ENCODE measurements at places on chromosomes 5 and 9.

- DNase-seq: peak; percentile 87
Observed at GRCh38 chr5:180784497-180785097, 18.0 kb downstream of the MGAT1 start.

- DNase-seq: no peak
Observed at GRCh38 chr5:129506950-129507349, 46.9 kb downstream of the ADAMTS19 start.

- peak; percentile 32 for DNase-seq
Observed at GRCh38 chr5:33379757-33380156, 61.0 kb upstream of the TARS1 start.

- DNase-seq: peak; percentile 42
Observed at GRCh38 chr5:94240993-94241651, 377.3 kb downstream of the KIAA0825 start.

DNA sequence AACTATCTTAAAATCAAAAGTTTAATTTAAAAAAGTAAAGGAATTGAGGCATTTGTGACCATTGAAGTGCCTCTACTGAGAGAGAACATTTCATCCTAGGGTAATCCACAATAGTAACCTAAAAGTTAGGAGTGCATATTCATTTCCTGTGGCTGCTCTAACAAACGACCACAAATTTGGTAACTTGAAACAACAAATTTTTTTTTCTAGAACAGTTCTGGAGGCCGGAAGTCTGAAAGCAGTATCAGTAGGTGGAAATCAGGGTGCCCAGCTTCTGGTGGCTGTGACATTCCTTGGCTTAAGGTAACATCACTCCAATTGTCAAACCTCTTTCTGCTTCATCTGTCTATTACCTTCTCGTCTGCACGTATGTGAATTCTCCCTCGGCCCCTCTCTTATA lies 67.1 kb upstream of the SSBP2 start:
- no peak for DNase-seq

DNA sequence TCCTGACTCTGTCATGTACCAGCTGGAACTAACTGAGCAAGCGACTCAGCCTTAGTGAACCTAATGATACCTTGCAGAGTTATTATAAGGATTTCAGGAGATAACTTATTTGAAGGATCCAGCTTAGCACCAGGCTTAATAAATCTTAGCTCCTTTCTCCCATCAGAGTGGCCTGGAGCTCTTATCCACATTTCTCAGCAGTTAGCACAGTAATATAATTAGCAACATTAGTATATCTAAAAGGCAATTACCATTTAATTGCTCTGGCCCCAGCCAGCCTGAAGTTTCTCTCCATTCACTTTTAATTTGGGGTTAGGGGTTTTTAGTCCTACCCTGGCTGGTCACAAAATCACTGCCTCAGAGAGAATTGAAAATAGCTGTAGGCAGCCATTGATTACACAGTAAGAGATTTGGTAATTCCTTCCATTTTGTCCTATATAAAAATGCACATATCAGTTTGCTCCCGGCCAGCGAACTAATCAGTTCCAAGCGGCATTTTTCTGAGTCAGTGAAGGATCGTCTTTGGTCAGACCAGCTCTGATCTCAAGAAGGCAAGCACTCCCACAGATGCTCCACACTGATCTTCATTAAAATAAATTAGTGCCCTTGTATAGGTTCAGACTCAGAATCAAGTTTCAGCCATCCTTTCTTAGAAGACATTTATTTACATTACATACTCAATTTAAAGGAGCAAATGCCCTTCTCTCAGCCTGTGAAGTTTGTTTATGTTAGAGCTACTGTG lies 56.6 kb downstream of the SNCAIP start:
- DNase-seq: no peak

DNA sequence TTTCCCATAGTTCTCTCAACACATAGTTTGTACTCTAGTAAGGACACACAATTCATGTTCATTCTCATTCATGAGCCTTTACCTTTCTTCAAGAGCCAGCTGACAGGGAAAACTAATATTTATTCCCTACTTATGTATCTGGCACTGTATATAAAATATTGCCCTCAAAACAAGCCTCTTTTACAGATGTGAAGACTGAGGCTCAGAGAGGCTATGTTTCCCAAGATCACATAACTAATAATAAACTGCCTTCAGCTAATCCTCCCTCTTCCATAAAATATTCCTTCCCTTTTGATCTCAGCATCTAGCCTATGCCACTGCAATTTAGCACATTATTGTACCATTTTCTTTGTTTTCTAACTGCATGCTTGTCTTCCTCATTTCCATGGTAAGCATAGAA lies 18.2 kb downstream of the ALDOB start:
- no peak for DNase-seq

- peak; percentile 45 for DNase-seq
Observed at GRCh38 chr5:72908664-72909063, 47.2 kb upstream of the FCHO2 start.

GRCh38 chr5:42587096-42587723 lies 164.0 kb downstream of the GHR start:
- DNase-seq: no peak

DNA sequence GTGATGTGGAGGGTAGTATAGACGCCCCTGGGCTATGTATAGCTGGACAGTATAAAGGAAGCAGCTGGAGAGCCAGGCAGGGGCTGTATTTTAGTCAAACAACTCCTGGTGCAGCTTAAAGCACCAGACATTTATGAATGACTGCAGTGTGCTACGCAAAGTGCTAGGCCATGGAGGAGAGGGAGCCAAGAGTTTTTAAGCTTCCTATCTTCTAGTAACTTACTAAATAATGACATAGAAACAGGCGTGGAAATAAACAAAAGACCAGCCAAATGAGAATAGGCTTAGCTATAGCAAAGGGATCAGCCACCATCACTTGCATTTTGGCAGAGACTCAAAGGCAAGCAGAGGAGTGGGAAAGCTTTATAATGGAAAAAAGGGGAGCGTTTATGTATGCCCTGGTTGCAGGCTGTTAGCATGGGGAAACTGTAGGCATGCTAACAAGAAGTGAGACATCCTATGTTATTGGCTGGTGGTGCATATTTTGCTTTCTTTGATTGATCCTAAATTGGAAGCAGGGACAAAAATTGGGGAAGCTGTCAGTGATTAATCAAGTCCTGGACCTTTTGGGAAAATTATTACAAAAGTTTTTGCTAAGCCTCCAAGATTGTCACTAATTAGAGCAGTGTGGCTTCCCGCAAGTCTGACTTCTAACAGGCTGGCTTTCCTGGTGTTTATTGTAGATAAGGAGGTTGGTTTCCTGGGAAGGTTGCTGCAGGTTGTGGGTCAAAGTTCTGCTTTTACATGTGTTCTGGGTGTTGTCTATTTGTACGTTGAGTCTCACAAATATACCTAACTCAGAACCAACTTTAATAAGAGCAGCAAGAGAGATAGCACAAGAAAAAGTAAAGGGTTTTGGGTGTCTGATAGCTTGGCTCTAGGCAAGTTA lies 46.6 kb downstream of the RAB3C start:
- DNase-seq: no peak

DNA sequence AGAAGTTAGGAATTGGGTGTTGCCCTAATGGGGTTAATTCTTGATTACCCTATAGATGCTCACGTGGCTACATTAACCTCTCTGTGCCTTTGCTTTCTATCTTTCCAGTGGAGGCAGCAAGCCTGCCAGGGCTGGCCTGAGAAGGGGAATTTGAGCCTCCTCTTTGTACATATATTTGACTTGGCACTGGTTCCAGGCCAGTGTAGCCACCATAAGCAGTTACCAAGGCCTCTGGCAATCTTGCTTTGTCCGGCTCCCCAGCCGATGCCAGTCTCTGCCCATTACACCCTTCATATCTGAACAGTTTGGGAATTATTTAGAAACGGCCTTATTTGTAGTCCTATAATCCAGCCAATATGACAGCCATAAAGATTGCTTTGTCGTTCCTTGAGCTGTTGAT lies 58.6 kb upstream of the PPARGC1B start:
- no peak for DNase-seq

DNA sequence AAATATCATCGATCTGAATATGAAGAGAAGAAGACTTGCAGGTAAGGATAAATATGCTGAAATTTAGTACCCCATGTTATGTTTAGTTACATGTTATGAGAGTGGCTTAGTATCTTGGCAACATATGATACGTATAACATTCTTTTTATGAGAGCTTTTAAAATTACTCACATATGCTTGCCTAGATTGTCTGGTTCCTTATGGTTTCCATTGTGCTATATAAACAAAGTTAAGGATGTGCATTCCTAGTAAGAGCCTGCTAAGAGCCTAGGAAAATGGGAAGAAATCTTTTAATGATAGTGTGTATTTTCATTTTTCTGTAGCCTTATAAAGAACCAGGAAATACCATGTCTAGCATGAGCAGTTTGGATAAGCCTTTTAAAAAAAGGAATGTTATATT lies 112.0 kb upstream of the KCNN2 start:
- DNase-seq: peak; percentile 87

GRCh38 chr5:66958201-66958979 lies 238.2 kb downstream of the CD180 start:
- peak; percentile 55 for DNase-seq

GRCh38 chr5:80541392-80541791 lies 28.7 kb downstream of the ANKRD34B start:
- DNase-seq: no peak

- DNase-seq: no peak
Observed at GRCh38 chr5:116009806-116010205, 22.5 kb upstream of the ARL14EPL start.

DNA sequence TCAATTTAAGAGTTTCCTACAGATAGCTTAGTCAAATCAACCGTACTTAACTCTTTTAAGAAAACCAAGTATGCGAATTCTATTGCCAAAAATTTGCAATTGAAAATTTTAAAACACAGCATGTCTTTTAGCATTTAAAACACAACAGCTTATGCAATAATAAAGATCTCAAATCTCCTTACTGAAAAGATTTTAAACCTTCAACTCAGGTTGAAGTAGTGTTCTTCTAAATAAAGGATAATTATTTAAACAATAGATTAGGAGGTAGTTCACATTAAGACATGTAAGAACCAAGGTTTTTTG lies 5.5 kb downstream of the NR3C1 start:
- DNase-seq: no peak

- no peak for DNase-seq
Observed at GRCh38 chr9:124932333-124932732, 8.6 kb downstream of the GOLGA1 start.

DNA sequence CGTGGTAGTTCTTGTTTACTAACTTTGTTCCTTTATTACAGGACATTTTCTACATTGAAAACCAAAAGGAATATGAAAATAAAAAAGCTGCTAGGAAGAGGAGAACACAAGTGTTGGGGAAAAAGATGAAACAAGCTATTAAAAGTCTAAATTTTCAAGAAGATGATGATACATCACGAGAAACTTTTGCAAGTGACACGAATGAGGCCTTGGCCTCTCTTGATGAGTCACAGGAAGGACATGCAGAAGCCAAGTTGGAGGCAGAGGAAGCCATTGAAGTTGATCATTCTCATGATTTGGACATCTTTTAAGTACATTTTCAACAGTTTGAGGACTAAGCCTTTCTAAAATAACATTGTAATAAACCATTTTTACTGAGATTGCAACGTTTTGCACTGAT lies 23.8 kb downstream of the PHAX start:
- peak; percentile 91 for DNase-seq

DNA sequence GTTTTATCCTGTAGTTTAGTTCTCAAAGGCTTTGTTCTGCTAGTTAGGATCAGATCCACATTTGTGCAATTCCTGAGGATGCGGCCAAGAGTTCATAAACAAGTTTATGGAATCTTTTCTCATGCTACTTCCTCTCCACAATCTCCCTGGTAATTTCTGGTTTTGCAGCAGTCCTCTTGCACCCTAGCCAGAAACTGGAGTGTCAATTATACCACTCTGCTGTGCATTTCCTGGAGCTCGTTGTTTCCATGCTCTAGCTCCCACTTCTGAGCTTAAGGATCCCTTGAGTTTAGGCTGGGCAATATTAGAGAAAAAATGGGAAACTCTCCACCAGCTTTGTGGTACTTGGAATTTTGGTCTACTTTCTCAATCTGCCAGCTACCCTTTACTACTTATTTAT lies 474.7 kb downstream of the DIRAS2 start:
- DNase-seq: no peak

DNA sequence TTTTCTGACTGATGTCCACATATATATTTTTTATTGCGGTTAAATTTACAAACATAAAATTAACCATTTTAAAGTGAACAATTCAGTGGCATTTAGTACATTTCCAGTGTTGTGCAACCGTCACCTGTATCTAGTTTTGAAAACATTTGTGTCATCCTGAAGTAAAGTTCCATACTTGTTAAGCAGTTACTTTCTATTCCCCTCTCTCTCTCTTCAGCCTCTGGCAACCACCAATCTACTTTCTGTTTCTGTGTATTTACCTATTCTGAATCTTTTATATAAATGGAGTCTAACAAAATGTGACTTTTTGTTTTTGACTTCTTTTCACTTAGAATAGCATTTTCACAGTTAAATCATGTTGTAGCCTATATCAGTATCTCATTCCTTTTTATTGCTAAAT lies 480.1 kb upstream of the SMARCA2 start:
- DNase-seq: no peak

DNA sequence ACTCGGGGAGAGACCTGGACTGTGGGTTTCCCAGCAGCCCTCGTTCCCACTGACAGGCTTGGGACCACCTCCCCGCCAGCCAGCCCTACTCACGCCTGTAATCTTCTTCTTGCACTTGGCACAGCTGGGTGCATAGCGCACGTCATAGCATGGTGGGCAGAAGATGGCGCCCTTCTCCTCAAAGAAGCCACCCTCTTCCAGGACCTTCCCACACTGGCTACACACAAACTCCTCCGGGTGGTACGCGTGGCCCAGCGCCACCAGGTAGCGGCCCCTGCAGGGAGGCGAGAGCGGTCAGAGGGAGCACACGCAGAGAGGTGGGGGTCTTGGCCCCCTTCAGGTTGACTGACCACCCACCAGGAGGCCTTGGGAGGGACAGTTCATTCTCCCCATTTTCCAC lies 9.4 kb downstream of the PDLIM7 start:
- no peak for DNase-seq

DNA sequence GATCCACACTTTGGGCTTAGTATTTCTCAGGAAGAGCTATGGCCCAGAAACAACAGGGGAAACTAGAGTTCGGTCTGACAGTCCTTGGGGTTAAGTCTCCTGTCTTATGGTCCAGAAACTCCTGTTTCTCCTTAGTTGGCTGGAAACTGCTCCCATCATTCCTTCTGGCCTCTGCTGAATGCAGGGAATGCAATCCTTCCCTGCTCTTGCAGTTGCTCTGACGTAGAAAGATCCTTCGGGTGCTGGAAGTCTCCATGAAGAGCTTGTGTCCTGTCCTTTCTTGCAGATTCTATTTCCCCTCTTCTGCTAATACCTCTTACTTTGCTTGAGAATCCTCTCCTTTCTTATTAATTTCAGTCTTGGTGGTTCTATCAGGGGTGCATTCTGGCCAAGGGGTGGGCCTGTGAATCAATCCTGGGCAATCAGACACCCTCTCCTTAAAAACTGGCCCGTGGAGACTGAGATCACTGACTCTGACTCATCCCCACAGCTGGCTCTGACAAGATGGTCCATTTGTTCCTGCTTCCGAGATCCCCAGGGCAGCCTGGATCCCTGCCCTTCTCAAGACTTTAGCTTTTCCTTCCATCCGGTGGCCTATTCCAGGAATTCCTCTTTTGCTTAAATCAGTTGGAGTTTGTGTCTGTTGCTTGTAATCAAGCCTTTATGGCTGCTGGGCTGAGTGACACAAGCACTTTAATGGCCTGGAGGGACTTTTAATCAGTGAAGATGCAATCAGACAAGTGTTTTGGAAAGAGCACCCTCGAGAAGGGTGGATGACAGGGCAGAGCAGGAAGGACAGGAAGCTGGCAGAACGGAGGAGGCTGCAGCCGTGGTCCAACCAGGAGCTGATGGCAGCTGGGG lies 23.7 kb downstream of the PTGS1 start:
- peak; percentile 77 for DNase-seq

GRCh38 chr9:122814545-122814944 lies 13.8 kb downstream of the PDCL start:
- no peak for DNase-seq
